Aorta (tissue), 5 donors: ENCODE measurements at places on chromosomes 7 and 10. TPM values are rescaled to one million over a fixed set of nuclear protein-coding genes. Genes with fewer than 3 reads are reported as not detected.

The CYP2C9 gene
- not detected for polyA plus RNA-seq

The NANOS1 gene
- 1.3 TPM for polyA plus RNA-seq

The BEND7 gene
- 38.2 TPM for polyA plus RNA-seq

The WDR91 gene
- polyA plus RNA-seq: 12.6 TPM

The ELAPOR2 gene
- 2.7 TPM for polyA plus RNA-seq

The ADAM8 gene
- polyA plus RNA-seq: 1.3 TPM

The OR2F2 gene
- polyA plus RNA-seq: not detected

The LRRC4 gene
- 0.13 TPM for polyA plus RNA-seq

The MRLN gene
- polyA plus RNA-seq: not detected

The MOGAT3 gene
- polyA plus RNA-seq: 5.4 TPM

The SFRP4 gene
- 15.9 TPM for polyA plus RNA-seq

The CALY gene
- polyA plus RNA-seq: not detected

The CNNM1 gene
- polyA plus RNA-seq: 0.25 TPM

The OR13A1 gene
- not detected for polyA plus RNA-seq

The DENND2A gene
- polyA plus RNA-seq: 1.4 TPM

The C10orf71 gene
- 0.13 TPM for polyA plus RNA-seq

The FAM107B gene
- 58.5 TPM for polyA plus RNA-seq

The PRR15 gene
- 0.69 TPM for polyA plus RNA-seq

The CH25H gene
- polyA plus RNA-seq: not detected

The MYO1G gene
- polyA plus RNA-seq: 1.4 TPM

The HECW1 gene
- polyA plus RNA-seq: 0.77 TPM

The KAT6B gene
- 13.5 TPM for polyA plus RNA-seq

The GOLGA7B gene
- polyA plus RNA-seq: 0.41 TPM

The PLAU gene
- 9.6 TPM for polyA plus RNA-seq

The TMEM213 gene
- not detected for polyA plus RNA-seq

The CCDC3 gene
- 50.0 TPM for polyA plus RNA-seq

The SFMBT2 gene
- 0.36 TPM for polyA plus RNA-seq

The TUBB8 gene
- polyA plus RNA-seq: not detected

The A1CF gene
- polyA plus RNA-seq: not detected

The PAPSS2 gene
- 19.8 TPM for polyA plus RNA-seq

The SGCE gene
- polyA plus RNA-seq: 42.2 TPM

The PDE1C gene
- 2.6 TPM for polyA plus RNA-seq

The LIPF gene
- polyA plus RNA-seq: 2.8 TPM

The ARHGEF35 gene
- polyA plus RNA-seq: 4.7 TPM

The PNLIP gene
- 1.3 TPM for polyA plus RNA-seq

The CRTAC1 gene
- polyA plus RNA-seq: 19.0 TPM

The RBM20 gene
- polyA plus RNA-seq: 2.9 TPM

The GIMAP1 gene
- 0.95 TPM for polyA plus RNA-seq

The BTBD16 gene
- polyA plus RNA-seq: not detected

The DNA2 gene
- 2.5 TPM for polyA plus RNA-seq

The LIPN gene
- polyA plus RNA-seq: 0.43 TPM

The PRSS37 gene
- polyA plus RNA-seq: not detected

The AGMO gene
- polyA plus RNA-seq: 0.69 TPM

The UPK3BL2 gene
- 27.5 TPM for polyA plus RNA-seq

The CPN1 gene
- polyA plus RNA-seq: not detected

The SFXN3 gene
- 42.6 TPM for polyA plus RNA-seq

The CYP26A1 gene
- polyA plus RNA-seq: not detected

The CYP2C19 gene
- not detected for polyA plus RNA-seq

The MMP21 gene
- polyA plus RNA-seq: not detected

The EXOSC1 gene
- polyA plus RNA-seq: 39.4 TPM

The PROSER2 gene
- 2.2 TPM for polyA plus RNA-seq
